IMR-90 (cell line): ENCODE measurements at places on chromosomes 7 and 10. TPM values are rescaled to one million over a fixed set of nuclear protein-coding genes. Genes with fewer than 3 reads are reported as not detected.

GRCh38 chr7:31443457-31443856 is 70.4 kb upstream of the ITPRID1 start:
- H3K4me1 ChIP-seq: no peaks in the 10 kb centered on the region
- DNase-seq: peak; percentile 45
- H3K27me3 ChIP-seq: no peaks in the 10 kb centered on the region

DNA sequence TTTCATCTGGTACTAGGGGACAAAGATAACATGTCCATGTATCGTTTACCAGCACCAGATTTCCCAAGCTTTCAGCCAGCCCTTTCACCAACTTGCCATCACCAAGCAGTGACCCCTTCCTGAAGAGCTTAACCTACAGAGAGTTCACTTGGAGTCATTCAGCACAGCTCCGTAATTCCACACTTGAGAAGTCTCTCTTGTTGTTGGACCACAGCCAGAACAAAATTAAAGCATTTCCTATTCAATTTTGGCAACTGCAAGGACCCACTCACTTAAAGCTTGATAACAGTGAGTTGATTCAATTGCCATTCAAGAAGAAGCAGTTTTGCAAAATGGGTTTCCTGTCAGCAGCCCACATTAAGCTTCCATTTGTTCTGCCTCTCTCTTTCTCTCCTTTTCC is 88.5 kb upstream of the LRRTM3 start:
- H3K27ac ChIP-seq: no peak overlapping the region
- H3K4me1 ChIP-seq: no peaks in the 10 kb centered on the region; the same call in 1 of the 2 replicates
- no peaks in the 10 kb centered on the region for H3K36me3 ChIP-seq

DNA sequence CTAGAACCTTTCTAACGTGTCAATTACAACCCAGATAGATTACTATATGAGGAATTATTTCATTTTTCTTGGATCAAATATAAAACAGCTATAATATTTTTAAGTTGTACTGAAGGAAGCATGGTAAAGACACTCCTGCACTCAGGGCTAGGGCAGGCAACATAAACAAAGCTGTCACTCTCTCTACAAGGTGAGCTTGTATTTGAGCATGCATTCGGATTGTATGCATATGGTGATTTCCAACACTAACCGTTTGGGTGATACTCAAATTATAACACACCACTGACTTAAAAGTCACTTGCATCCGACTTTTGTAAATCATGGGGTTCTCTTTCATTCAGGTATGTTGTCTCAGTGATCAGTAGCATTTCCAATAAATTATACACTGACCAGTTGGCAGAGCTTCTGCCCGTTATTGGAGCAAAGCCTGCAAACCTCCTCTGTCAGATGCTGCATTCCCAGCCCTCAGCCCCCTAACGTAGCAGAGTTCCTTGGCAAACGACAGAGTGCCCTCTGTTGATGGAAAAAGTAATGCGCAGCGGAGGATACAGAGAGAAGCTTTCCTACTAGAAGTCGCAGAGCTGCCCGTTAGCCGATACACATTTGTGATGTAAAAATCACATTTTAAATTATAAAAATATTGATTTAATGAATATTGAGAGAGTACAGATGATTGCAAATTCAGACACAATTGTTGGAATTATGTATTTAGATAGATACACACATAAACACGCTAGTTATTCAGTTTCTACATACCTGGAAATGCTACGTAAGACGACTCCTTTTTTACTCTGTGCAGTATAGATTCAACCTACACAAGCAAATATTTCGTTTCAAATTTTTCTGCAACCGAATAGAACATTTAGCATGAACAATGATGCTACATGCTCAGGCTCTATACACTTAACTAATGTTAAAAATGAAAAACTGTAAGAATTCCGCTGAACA is 173.9 kb upstream of the SP4 start:
- H3K4me3 ChIP-seq: no peak overlapping the region
- DNase-seq: peak; percentile 26
- H3K27me3 ChIP-seq: no peaks in the 10 kb centered on the region
- H3K36me3 ChIP-seq: no peaks in the 10 kb centered on the region
- no peaks in the 10 kb centered on the region for H3K4me1 ChIP-seq

- no peaks in the 10 kb centered on the region for H3K36me3 ChIP-seq
- H3K27me3 ChIP-seq: peaks cover 13% of the 10 kb centered on the region
- no peak overlapping the region for H3K27ac ChIP-seq
- no peaks in the 10 kb centered on the region for H3K4me1 ChIP-seq
- no peak for DNase-seq
- H3K4me3 ChIP-seq: no peak overlapping the region
Measured at GRCh38 chr10:91115618-91116390, 104.7 kb upstream of the PCGF5 start.

DNA sequence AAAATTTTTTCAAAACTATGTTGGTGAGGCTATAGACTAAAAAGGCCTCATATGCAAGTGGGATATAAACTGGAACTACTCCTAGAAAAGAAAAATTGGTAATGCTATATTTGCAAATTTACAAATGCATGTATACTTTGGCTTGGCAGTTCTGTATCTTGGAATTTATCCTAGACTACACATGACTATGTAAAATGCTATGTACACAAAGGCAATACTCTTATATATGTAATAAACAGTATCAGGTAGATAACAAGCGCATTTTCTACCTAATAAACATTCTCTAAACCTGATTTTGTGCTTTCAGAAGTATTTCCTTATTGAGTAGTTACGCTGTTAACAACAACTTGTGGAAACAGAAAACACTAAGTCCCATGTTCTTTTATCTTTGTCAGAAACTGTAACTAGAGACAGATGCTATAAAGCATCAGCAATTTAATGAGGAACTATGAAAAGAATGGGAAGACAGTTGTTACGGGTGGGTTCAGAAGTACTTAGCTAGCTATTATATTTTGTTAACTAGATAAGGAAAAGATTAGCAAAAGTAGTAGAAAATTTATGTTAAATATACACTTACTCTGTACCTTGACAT is 107.8 kb downstream of the ARHGAP12 start:
- no peaks in the 10 kb centered on the region for H3K27me3 ChIP-seq
- H3K4me1 ChIP-seq: peaks cover 2% of the 10 kb centered on the region; the same call in 1 of the 2 replicates
- peak; percentile 31 for DNase-seq
- no peak overlapping the region for H3K4me3 ChIP-seq

- DNase-seq: no peak
- peaks cover 4% of the 10 kb centered on the region; the same call in 1 of the 2 replicates for H3K36me3 ChIP-seq
- H3K4me3 ChIP-seq: no peak overlapping the region
- no peaks in the 10 kb centered on the region for H3K27me3 ChIP-seq
Measured at GRCh38 chr10:59892697-59893096, 13.7 kb downstream of the CCDC6 start.

DNA sequence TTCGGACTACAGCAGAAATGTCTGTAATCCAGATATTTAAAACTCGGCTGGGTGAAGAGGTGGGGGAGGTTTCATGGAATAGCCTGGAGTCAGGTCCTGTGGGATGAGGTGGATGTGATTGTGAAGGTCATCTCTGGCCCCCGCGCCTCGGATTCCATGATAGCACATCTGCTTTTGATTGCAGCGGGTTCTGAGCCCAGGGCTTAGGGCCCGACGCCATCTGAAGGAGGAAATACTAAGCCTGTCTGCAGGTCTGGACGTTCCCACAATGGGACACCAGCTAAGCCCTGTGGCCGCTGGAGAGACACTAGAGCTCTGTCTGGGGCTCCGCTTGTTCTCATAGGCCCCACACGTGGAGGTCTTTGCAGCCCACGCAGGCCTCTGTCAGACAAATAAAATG is 328.7 kb downstream of the CXCL12 start:
- no peaks in the 10 kb centered on the region for H3K36me3 ChIP-seq
- peaks cover 50% of the 10 kb centered on the region for H3K27me3 ChIP-seq
- no peak overlapping the region for H3K4me3 ChIP-seq
- DNase-seq: no peak
- H3K4me1 ChIP-seq: no peaks in the 10 kb centered on the region
- H3K27ac ChIP-seq: no peak overlapping the region

- H3K27ac ChIP-seq: no peak overlapping the region
- H3K4me1 ChIP-seq: no peaks in the 10 kb centered on the region
- no peak for DNase-seq
- H3K27me3 ChIP-seq: no peaks in the 10 kb centered on the region
- no peaks in the 10 kb centered on the region for H3K36me3 ChIP-seq
Measured at GRCh38 chr10:99850021-99850766, 67.8 kb downstream of the ABCC2 start.

DNA sequence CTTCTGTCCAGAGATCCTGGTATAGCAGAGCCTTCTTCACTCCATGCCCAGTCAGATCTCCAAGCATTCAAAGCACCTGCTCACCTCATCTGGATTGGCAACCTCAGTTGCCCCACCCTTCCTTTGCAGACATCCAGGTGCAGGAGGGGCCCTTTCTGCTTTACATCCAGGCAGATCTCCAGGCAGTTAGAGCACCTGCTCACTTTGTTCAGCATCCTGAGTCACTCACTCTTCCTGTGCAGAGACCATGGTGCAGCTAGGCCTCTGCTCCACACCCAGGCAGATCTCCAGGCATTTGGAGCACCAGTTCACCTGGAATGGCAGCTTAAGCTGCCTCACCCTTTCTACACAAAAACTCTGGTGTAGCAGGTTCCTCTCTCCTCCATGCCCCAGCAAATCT is 153.1 kb downstream of the CDK14 start:
- H3K4me3 ChIP-seq: no peak overlapping the region
- H3K27me3 ChIP-seq: no peaks in the 10 kb centered on the region
- H3K4me1 ChIP-seq: no peaks in the 10 kb centered on the region; the same call in 1 of the 2 replicates
- DNase-seq: no peak

DNA sequence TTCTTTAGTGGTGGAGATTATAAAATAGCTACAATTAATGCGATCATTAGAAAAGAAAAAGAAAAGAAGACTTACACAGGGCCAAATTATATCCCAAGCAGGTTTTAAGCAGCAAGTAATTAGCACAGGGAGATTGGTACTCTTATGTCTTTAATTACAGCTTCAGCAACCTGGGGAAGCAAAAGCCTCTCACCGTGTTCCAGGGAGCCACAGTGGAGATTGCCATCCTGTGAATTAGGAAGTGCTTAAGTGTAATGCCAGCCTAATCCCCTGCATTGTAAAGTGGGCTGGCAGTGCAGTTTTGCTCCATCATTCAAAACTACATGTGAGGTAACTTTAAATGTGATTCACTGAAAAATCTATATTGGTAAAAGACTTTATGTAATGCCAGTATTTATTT is 533.5 kb upstream of the COBL start:
- no peaks in the 10 kb centered on the region for H3K36me3 ChIP-seq
- DNase-seq: no peak
- H3K4me1 ChIP-seq: no peaks in the 10 kb centered on the region
- H3K27me3 ChIP-seq: no peaks in the 10 kb centered on the region
- H3K27ac ChIP-seq: no peak overlapping the region

GRCh38 chr10:16828114-16828568 is 10.9 kb upstream of the RSU1 start:
- H3K4me1 ChIP-seq: peaks cover 2% of the 10 kb centered on the region; the same call in 1 of the 2 replicates
- H3K27me3 ChIP-seq: no peaks in the 10 kb centered on the region
- no peaks in the 10 kb centered on the region for H3K36me3 ChIP-seq
- no peak overlapping the region for H3K4me3 ChIP-seq

DNA sequence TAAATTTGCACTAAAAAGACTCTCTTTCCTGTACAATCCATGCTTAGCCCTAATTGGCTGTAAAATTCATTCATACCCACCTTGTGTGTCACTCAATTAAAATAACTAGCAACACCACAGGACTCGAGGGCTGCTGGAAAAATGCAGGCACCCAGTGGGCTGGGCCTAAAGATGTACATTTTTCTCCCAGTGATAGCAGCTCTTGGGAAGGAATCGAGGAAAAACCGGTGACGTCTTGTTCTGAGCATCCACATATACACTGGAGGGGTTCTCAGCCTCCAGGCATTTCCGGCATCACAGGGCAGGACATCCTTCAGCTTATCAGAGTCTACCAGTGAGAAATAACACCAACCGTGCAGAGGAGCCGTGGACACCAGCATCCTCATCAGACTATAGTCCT is 85.8 kb upstream of the PITRM1 start:
- H3K27me3 ChIP-seq: peaks cover 2% of the 10 kb centered on the region; the same call in 1 of the 2 replicates
- H3K27ac ChIP-seq: no peak overlapping the region
- H3K36me3 ChIP-seq: no peaks in the 10 kb centered on the region
- DNase-seq: no peak

GRCh38 chr7:39891894-39892293 is 58.2 kb upstream of the CDK13 start:
- H3K27me3 ChIP-seq: peaks cover 47% of the 10 kb centered on the region
- H3K27ac ChIP-seq: no peak overlapping the region
- H3K4me3 ChIP-seq: no peak overlapping the region
- no peaks in the 10 kb centered on the region for H3K4me1 ChIP-seq
- no peak for DNase-seq
- no peaks in the 10 kb centered on the region for H3K36me3 ChIP-seq

GRCh38 chr10:25113191-25114035 is 61.4 kb upstream of the GPR158 start:
- DNase-seq: peak; percentile 53
- no peak overlapping the region for H3K4me3 ChIP-seq
- no peak overlapping the region for H3K27ac ChIP-seq
- no peaks in the 10 kb centered on the region for H3K36me3 ChIP-seq
- no peaks in the 10 kb centered on the region for H3K27me3 ChIP-seq
- no peaks in the 10 kb centered on the region for H3K4me1 ChIP-seq

DNA sequence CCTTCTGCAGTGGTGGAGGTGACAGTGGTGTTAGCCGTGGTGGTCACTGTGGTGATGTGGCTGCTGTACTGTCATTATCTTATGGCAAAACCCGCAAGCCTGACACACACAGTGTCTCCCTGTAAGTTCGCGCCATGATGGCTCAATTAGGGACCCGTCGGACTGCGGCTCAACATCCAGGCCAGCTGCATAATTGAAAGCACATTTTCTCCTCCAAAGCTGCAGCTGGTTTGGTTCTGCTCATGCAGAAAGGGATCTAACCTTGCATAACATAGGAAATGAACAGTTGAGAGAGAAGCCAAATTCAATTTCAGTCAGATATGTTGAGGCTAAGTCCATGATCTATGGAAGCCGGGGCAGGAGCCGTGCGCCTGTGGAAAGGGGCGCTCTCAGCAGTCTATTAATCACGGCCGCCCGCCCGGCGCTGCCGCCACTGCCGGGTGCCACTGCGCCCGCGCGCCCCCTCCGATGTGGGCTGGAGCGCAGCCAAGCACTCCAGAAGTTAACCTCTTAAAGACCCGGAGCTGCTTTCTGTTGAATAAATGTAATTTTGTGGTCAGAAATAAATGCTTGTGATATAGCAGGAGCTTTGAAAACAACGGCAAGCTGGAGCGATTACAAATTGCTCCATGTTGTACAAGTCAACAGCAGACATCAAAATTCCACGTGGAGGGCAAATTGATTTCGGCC is 227.7 kb downstream of the CUX1 start:
- peak overlapping the region; percentile 41 for H3K27ac ChIP-seq
- H3K4me1 ChIP-seq: peaks cover 18% of the 10 kb centered on the region
- H3K36me3 ChIP-seq: no peaks in the 10 kb centered on the region
- DNase-seq: peak; percentile 93
- no peak overlapping the region for H3K4me3 ChIP-seq

LAMB1 gene
- 117 TPM in 2 replicates for total RNA-seq

WDR86 gene
- total RNA-seq: not detected in 2 replicates

OSBPL3 gene
- total RNA-seq: 29.9 and 30.0 TPM in 2 replicates

DKK1 gene
- 74.7 and 116 TPM in 2 replicates for total RNA-seq

ASIC3 gene
- total RNA-seq: not detected in 2 replicates

VPS37D gene
- 2.3 and 2.8 TPM in 2 replicates for total RNA-seq

NMT2 gene
- total RNA-seq: 41.0 and 51.9 TPM in 2 replicates
